ENCODE measurements at places on chromosomes 5 and 9.
A peak's percentile ranks its signal among the peaks of the same experiment; 100 is the strongest.

DNA sequence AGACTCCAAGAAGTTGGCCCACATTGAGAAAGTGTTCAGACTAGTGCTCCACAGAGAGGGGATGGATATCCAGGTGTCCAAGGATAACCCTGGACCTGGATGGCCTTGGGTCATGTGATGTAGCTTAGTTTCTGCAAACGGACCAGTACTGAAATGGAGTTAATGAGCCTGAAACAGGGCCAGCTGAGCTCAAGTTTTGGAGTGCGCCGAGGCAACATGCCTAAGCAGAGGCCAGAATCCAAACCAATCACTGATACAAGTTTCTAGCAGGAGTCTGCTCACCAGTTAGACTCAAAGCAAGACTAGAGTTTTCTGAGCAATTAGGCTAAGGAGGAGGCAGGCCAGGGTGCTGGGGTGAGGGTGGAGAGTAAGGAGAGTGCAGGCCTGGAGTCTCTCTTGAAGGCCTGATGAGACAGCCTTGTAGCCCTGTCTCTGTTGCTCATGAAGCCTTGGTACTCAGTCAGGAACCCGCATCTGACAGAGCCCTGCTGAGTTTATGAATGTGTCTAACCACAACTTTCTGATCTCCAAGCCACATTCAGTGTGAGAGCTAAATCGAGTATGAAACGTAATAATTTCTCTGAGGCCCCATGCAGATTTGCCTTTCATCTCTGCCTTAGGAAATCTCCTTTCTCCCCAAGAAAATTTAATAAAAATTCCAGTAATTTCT lies 68.9 kb upstream of the EQTN start:
- no peak for DNase-seq

- DNase-seq: no peak
Measured at GRCh38 chr5:91420879-91421278, 37.8 kb upstream of the ARRDC3 start.

- DNase-seq: no peak
Measured at GRCh38 chr5:95110118-95110517, 174.8 kb downstream of the MCTP1 start.

- no peak for DNase-seq
Measured at GRCh38 chr5:143403334-143403592, 223 bp downstream of the NR3C1 start.

DNA sequence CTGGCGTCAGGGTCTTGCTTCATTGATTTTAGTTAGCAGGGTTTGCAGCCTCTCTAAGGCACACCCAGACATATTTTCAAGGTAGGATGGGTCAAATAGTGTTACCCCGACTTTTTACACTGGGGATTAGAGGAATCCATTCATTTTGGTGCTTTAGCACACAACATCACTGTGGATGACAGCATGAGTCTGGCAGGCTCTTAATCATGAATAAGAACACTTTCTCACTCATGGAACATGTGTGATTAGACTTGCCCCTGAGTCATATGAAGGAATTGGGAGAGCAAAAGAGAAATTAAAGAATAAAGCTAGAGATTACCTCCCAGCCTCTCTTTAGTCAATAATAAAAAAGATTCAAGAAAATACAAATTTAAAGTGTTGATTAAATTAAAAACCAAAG lies 175.6 kb downstream of the SEMA5A start:
- no peak for DNase-seq

- DNase-seq: no peak
Measured at GRCh38 chr5:148205044-148205806, 2.4 kb downstream of the SPINK6 start.

DNA sequence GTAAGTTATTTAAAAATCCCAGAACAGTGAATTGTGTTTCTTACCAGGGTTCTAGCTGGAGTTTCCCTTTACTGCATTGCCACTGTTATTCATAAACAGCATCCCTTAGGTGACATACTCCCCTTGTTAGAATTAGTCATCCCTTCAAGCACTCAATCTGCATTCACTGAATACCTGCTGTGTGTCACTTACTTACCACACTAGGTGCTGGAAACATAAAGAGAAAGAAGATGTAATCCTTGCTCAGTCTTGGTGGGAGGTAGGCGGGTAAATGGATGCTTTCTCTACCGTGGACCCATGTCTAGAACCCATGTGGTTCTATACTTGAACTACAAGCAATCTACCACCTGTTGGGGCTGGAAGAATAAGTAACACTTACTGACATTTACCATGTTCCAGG lies 371.6 kb downstream of the KDM4C start:
- DNase-seq: no peak

- DNase-seq: no peak
Measured at GRCh38 chr5:119537704-119538103, 85.4 kb downstream of the HSD17B4 start.

- no peak for DNase-seq
Measured at GRCh38 chr5:112355058-112355685, 63.9 kb downstream of the EPB41L4A start.

- DNase-seq: no peak
Measured at GRCh38 chr5:10778179-10778910, 17.3 kb upstream of the DAP start.

- no peak for DNase-seq
Measured at GRCh38 chr9:16039218-16039987, 486.6 kb downstream of the CCDC171 start.

GRCh38 chr5:160640406-160640805 lies 211.6 kb downstream of the ATP10B start:
- DNase-seq: no peak

GRCh38 chr9:129357773-129358245 lies 179.7 kb upstream of the IER5L start:
- DNase-seq: no peak

GRCh38 chr5:89191374-89191773 lies 308.4 kb upstream of the MEF2C start:
- no peak for DNase-seq

DNA sequence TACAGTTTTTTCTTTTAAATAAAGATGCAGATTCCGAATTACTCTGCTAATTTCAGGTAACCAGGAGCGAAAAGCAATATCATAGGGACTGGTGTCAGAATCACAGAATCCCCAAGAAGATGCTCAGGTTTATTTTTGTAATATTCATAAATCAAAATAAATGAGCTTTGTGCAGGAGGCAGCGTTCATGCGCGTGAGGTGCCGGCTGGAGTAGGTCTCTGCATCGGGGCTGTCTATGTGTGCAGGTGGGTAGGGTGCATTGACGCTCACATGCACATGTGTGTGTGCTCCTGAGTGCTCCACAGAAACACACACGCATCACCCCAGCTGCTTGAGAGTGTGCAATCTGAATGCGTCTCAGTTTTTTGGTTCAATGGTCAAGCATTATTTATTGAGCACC lies 226.4 kb downstream of the PBX3 start:
- no peak for DNase-seq

- DNase-seq: peak; percentile 78
Measured at GRCh38 chr9:133742849-133743444, 4.8 kb upstream of the SARDH start.

- no peak for DNase-seq
Measured at GRCh38 chr9:126449725-126450667, 123.4 kb downstream of the MVB12B start.

DNA sequence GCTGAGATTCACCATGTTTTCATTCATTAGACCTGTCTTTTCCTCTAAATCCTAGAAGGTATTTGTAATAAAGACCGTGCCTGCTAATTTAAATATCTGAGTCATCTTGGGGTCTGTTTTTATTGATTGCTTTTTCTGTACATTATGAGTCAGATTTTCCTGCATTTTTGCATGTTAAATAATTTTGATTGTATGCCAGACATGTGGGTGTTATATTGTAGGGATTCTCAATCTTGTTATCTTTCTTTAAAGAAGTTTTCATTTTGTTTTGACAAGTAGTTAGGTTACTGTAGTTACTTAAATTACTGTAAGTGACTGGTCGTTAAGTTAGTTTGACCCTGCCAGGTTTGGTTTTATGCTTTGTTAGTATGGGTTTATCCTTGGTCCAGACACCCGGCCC lies 35.1 kb downstream of the EXOSC2 start:
- DNase-seq: peak; percentile 74

DNA sequence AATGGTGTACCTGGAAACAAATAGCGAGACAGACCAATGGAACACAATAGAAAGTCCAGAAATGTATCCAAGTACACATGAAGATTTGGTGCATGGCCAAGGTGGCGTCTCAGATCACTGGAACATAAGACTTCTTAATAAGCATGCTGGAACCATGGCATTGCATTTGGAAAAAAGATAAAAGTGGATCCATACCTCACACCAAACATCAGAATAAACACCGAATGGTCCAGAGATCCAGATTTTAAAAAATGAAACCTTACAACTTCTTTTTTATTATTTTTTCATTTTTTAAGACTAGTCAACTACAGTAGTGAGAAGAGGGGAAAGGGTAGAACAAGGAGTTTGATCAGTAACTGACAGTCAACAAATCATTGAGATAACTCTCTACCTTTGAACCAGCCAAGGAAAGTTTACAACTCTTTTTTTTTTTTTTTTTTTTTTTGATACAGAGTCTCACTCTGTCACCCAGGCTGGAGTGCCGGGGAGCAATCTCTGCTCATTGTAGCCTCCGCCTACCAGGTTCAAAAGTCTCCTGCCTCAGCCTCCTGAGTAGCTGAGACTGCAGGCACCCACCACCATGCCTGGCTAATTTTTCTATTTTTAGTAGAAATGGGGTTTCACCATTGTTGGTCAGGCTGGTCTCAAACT lies 8.8 kb upstream of the DUSP1 start:
- DNase-seq: no peak
